ENCODE measurements at places on chromosomes 4 and X. TPM values are rescaled to one million over a fixed set of nuclear protein-coding genes. Genes with fewer than 3 reads are reported as not detected.
A peak's percentile ranks its signal among the peaks of the same experiment; 100 is the strongest.

The HGFAC gene
- total RNA-seq: not detected

The PARM1 gene
- total RNA-seq: not detected

- DNase-seq: no peak
- no peaks in the 10 kb centered on the region for H3K4me1 ChIP-seq
- H3K4me3 ChIP-seq: no peak overlapping the region
- no peaks in the 10 kb centered on the region for H3K27me3 ChIP-seq
- no peak overlapping the region for H3K27ac ChIP-seq
These were observed 60.5 kb upstream of the TAB3 start for GRCh38 chrX:30949554-30949953.

DNA sequence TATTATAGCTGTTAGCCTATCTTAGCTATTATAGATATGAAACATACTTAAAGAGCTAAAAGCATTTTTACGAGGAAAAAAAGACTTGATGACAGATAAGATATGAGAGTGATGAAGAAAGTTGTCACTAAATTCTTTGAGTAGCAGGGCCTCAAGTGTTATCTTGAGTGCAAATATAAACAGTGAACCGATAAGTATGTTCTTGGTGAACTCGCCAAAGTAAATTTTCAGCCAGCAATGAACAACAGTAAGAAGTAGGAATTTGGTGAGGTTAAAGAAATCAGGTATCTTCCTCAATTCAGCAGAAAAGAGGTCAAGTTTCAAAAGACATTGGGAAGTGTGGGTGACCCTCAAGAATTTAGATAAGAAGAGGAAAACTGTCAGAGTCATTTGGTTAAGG lies 471.8 kb upstream of the FTHL17 start:
- no peaks in the 10 kb centered on the region for H3K4me1 ChIP-seq
- no peak overlapping the region for H3K4me3 ChIP-seq
- H3K27me3 ChIP-seq: no peaks in the 10 kb centered on the region
- no peaks in the 10 kb centered on the region for H3K36me3 ChIP-seq
- no peak for DNase-seq
- H3K27ac ChIP-seq: no peak overlapping the region

- no peaks in the 10 kb centered on the region for H3K27me3 ChIP-seq
- H3K4me1 ChIP-seq: no peaks in the 10 kb centered on the region
- no peaks in the 10 kb centered on the region for H3K36me3 ChIP-seq
These were observed 156.3 kb upstream of the RAI2 start for GRCh38 chrX:18017411-18017810.

DNA sequence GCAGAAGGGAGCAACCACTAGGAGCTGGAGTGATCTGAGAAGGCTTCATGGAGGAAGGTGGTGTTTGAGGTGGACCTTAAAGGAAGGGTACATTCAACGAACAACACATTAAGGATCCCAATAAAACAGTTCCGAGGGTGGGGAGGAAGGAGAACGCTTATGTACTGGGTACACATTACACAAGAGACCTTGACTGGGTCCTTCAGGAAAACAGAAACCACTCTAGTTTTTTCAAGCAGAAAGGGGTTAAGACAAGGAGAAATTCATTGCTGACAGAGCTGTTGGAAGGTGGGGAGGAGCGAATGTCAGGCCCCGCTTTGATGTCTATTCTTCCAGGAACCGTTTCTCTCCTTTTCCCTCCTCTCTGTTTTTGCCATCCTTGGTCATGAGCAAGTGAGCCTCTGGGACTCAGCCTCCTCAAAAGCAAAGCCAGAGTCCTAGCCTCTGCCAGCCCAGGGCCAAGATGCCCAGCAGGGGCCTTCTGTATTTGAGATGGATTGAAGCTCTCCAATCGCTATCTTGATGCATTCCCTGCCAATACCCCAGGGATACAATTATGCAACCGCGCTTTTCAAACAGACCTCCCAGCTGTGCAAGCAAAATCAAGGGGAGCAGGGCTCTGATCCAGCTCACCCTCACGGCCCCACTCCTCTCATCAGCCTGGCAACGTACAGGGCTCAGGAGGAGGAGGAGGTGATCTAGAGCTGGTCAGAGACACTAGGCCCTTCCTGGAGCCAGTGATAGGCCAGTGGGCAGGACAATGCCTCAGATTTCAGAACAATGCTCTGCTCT lies 48.4 kb downstream of the ZBTB49 start:
- no peaks in the 10 kb centered on the region for H3K27me3 ChIP-seq
- H3K36me3 ChIP-seq: no peaks in the 10 kb centered on the region
- no peak overlapping the region for H3K4me3 ChIP-seq
- no peaks in the 10 kb centered on the region for H3K4me1 ChIP-seq
- no peak for DNase-seq
- H3K27ac ChIP-seq: no peak overlapping the region

DNA sequence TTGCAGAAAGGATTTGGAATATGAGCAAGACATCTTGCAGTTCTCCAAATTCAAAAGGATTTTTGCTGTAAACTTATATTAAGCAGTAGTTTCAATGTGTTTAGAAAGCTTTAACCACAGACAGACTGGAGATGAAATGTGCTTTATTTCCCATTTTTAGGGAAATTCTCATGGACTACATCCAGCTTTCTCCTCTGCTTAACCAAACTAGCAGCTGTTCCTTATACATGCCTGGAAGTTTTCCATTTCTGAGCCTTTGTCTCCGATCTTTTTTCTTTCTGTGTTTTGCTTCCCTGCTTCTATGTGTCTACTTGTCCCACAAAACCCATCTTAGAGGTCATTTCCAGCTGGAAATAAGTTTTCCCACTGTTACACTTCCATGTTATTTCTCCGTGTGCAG lies 41.6 kb downstream of the TMA16 start:
- DNase-seq: no peak
- no peaks in the 10 kb centered on the region for H3K27me3 ChIP-seq
- no peaks in the 10 kb centered on the region for H3K4me1 ChIP-seq
- H3K4me3 ChIP-seq: no peak overlapping the region
- H3K36me3 ChIP-seq: no peaks in the 10 kb centered on the region
- no peak overlapping the region for H3K27ac ChIP-seq

- H3K27me3 ChIP-seq: no peaks in the 10 kb centered on the region
- H3K36me3 ChIP-seq: no peaks in the 10 kb centered on the region
- no peak for DNase-seq
- no peak overlapping the region for H3K4me3 ChIP-seq
- H3K4me1 ChIP-seq: no peaks in the 10 kb centered on the region
- H3K27ac ChIP-seq: no peak overlapping the region
These were observed 21.3 kb downstream of the SHROOM2 start for GRCh38 chrX:9807355-9808182.

DNA sequence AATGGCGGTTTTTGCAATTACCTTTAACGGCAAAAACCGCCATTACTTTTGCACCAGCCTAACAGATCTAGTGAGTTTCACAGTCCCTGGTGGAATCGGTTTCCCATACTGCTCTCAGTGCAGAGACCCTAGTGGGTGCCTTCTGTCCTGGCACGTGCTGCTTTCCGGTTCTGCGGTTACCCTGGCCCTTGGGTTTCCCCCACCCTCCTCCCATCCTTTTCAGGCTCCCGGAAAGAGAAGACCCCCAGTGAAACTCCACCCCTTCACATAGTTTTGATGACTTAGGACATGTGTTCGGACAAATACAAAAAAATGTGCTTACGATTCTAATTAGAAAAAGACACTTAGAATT lies 36.9 kb downstream of the NLGN3 start:
- peak overlapping the region; percentile 80 for H3K4me3 ChIP-seq
- DNase-seq: peak; percentile 60
- peaks cover 6% of the 10 kb centered on the region for H3K4me1 ChIP-seq
- H3K27me3 ChIP-seq: no peaks in the 10 kb centered on the region
- H3K36me3 ChIP-seq: no peaks in the 10 kb centered on the region
- H3K27ac ChIP-seq: peak overlapping the region; percentile 88

The SUPT20HL2 gene
- total RNA-seq: not detected

DNA sequence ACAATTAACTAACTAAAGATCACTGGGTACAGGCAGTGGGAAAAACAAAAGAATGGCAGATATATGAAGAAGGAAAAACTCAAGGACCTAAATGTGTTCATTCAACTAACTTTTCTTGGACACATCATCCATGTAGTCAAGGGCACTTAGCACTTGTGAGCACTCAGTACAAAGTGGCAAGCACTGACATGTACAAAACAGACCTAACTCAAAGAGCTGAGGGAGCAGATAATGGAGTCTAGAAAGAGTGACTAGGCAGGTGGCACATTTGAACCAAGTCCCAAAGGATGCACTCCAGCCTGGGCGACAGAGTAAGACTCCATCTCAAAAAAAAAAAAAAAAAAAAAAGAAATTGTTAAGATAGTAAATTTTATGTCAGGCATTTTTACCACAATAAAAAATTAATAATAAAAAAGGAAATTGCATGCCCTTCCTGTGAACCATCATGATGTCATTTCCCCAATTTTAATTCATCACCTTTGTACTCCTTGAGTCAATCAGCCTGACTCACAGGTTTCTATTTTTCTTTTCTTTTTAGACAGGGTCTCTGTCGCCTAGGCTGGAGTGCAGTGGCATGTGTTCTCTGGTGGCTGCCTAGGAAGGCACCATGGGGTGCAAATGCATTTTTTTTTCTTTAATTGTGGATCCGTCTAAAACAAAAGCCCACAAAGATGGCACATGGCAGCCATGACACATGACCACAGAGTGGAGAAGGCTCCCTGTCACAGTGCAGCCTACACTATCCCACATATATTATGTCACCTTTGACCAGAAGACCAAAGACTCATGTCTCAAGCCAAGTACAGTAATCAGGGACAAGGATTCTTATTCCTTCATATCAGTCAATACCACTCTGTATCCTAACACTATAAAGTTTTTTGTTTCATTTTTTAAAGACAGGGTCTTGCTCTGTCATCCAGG lies 91.9 kb downstream of the CHST7 start:
- H3K27me3 ChIP-seq: no peaks in the 10 kb centered on the region
- no peaks in the 10 kb centered on the region for H3K36me3 ChIP-seq
- no peak for DNase-seq

- no peaks in the 10 kb centered on the region for H3K27me3 ChIP-seq
- DNase-seq: no peak
- H3K4me3 ChIP-seq: no peak overlapping the region
- H3K4me1 ChIP-seq: no peaks in the 10 kb centered on the region
- no peak overlapping the region for H3K27ac ChIP-seq
These were observed 74.2 kb upstream of the EGFL6 start for GRCh38 chrX:13495232-13495631.

- H3K4me1 ChIP-seq: no peaks in the 10 kb centered on the region
- H3K27me3 ChIP-seq: no peaks in the 10 kb centered on the region
- H3K36me3 ChIP-seq: no peaks in the 10 kb centered on the region
- H3K4me3 ChIP-seq: no peak overlapping the region
These were observed 54.9 kb downstream of the UBQLN2 start for GRCh38 chrX:56618323-56618722.

All from CD8-positive, alpha-beta memory T cell (primary cell).